ENCODE measurements at places on chromosomes 11 and 22.

GRCh38 chr11:112042161-112042960 is 17.2 kb downstream of the DLAT start:
- peak; percentile 17 for DNase-seq

- DNase-seq, result no peak
Measured at GRCh38 chr11:119282495-119282894, 34.4 kb downstream of the MCAM start.

GRCh38 chr11:102751673-102752072 is 26.9 kb upstream of the MMP8 start:
- no peak for DNase-seq

GRCh38 chr11:74171630-74171968 is 510 bp downstream of the PPME1 start:
- DNase-seq, result no peak

GRCh38 chr11:3041699-3042441 is 15.4 kb downstream of the CARS1 start:
- DNase-seq, result no peak

GRCh38 chr22:50169774-50170341 is 673 bp upstream of the PANX2 start:
- DNase-seq, result peak; percentile 53

DNA sequence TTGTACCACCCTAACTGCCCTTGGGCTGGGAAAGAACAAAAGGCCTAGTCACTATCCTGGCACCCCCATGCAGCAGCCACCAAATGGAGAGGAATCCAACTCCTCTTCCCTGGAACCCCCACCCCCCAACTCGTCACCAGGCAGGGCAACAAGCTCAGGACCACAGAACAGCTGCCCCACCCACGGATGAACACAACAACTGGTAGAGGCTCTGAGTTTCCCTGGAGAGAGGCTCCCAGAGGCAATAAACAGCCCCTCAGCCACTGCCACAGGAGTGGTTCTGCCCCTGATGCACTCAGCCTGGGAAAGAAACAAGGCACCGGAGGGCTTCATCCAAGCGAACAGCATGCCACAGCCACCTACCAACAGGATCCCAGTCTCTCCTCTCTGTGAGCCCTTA is 778.4 kb upstream of the FAT3 start:
- no peak for DNase-seq

- no peak for DNase-seq
Measured at GRCh38 chr22:49487950-49488349, 339.7 kb downstream of the BRD1 start.
